ENCODE measurements at places on chromosomes 5 and 9.

GRCh38 chr5:158648631-158649030 lies 451.1 kb downstream of the EBF1 start:
- no peak for DNase-seq

- DNase-seq: no peak
These were observed 77.4 kb downstream of the CFAP77 start for GRCh38 chr9:132487351-132487791.

DNA sequence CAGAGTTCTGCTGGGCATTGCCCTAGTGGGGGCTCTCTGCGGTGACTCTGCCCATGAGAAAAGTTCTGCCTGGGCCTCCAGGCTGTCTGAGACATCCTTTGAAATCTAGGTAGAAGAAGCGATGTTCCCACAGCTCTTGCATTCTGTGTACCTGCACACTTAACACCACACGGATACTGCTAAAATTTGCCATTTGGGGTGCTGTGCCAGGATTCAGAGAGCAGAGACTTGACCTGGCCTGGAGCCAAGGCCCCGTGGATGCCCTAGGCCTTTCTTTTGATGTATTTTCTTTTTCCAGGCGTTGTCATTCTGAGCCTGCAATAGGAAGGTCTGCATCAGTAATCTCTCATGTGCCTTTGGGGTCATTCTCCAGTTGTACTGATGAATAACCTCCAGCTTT lies 89.3 kb upstream of the IL12B start:
- DNase-seq: no peak

DNA sequence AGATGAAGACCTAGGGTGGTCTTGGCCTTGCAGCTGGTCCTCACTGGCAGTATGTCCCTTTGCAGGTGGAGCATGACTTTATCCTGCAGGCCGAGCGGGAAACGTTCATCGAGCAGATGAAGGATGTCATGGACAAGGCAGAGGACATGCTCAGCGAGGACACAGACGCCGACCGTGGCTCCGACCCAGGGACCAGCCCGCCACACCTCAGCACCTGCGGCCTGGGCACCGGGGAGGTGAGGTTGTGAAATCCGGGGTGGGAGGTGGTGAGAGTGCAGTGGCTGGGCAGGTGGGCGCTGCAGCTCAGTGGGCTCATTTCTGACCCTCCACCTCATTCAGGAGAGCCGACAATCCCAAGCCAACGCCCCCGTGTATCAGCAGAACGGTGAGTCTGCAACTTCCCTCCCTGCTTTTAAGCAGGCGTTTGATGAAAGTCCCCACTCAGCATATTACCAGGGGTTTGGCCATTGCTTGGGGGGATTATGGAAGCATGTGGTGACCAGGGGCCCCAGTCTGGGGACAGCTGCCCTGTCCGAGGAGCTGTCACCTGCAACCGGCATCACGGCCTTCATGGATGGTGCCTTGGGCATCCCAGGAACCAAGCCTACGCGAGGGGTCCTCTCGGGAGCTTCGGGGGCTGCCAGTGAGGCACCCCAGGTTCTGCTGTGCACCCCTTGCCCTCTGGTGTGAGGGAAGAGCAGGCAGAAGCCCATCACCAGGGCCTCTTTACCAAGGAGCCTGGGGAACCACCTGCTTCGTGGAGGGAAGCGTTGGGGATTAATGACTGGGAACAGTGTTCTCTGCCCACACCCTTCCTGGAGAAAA lies 84.0 kb downstream of the WNK2 start:
- DNase-seq: no peak

GRCh38 chr9:27365707-27366376 lies 68.9 kb upstream of the EQTN start:
- no peak for DNase-seq

GRCh38 chr5:91955610-91956009 lies 572.5 kb upstream of the ARRDC3 start:
- DNase-seq: no peak

DNA sequence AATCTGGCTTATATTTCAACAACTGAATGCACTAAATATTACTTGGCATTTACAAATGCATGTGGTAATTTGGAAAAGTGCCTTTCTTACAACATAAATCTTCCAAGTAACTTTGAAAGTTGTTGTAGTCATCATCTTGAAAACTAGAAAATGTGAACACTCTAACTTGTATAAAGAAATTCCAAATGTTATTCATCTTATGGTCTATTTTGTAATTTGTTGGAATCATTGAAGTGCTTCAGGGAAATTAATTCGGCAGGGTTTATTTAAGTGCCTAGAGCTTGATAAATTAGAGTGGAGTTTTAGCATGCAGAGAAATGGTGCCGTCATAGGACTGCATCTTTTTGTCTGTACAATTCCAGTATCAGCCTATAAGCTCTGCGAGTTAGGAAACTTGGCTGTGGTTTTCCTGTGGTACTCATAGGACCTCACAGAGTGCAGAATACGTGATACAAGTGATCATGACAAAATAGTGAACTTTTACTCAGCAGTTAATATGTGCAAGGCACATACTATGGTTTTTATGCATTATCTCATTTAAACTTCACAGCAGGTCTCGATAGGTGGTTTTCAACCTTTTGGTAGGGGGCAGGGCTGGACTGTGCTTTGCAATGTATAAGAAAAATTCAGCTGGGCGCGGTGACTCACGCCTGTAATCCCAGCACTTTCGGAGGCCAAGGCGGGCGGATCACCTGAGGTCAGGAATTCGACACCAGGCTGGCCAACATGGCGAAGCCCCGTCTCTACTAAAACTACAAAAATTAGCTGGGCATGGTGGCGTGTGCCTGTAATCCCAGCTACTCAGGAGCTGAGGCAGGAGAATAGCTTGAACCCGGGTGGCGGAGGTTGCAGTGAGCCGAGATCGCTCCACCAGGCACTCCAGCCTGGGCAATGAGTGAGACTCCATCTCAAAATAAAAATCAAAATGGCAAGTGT lies 79.6 kb downstream of the RAI14 start:
- no peak for DNase-seq

- peak; percentile 44 for DNase-seq
These were observed 215.6 kb downstream of the ROR2 start for GRCh38 chr9:91734371-91734981.

DNA sequence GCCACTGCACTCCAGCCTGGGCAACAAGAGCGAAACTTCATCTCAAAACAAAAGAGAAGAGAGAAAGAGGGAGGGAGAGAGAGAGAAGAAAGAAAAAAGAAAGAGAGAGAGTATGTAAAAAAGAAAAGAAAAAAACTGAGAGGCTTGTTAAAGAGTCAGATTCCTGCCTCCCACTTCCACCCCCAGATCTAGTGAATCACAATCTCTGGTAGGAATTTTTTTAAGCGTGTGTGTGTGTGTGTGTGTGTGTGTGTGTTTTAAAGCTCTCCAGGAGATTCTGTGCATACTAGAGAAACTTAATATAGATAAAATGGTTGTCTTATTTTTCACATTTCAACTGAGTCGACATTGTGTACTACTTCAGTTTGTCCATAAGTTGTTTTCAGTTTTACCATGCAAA lies 32.0 kb downstream of the SAR1B start:
- no peak for DNase-seq

DNA sequence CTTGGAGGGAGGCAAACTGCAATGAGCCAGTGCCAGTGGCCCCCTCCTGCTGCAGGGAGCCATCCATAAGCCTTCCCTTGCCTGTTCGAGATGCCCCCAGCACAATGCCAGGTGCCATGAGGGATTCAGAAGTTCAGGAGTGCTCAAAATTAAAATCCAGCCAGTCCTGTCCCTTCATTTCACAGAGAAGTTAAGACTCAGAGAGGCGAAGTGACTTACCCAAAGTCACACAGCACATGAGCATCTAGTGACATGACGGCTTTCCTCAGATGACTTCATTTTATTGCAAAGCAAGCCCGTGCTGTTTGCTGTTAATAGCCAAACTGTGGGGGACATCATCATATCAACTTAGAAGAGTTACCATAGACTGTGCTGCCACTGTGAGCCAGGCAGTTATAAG lies 69.3 kb upstream of the SAP30L start:
- DNase-seq: no peak

GRCh38 chr9:124768334-124768733 lies 2.8 kb downstream of the NR6A1 start:
- DNase-seq: no peak

- DNase-seq: no peak
These were observed 248.6 kb downstream of the RFX3 start for GRCh38 chr9:3277200-3277599.

DNA sequence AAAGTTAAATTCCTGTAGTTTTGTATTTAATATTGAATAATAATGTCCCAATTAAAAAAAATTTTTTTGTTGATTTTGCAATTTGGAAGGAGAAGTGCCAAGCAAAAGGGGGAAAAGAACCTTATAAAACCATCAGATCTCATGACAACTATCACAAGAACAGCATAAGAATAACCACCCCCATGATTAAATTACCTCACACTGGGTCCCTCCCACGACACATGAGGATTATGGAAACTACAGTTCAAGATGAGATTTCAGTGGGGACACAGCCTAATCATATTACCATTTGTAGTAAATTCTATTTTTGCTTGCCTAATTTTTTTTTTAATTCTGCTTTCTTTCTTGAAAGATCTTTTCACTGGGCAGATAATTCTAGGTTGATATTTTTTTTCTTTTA lies 33.4 kb upstream of the FCHO2 start:
- DNase-seq: no peak

DNA sequence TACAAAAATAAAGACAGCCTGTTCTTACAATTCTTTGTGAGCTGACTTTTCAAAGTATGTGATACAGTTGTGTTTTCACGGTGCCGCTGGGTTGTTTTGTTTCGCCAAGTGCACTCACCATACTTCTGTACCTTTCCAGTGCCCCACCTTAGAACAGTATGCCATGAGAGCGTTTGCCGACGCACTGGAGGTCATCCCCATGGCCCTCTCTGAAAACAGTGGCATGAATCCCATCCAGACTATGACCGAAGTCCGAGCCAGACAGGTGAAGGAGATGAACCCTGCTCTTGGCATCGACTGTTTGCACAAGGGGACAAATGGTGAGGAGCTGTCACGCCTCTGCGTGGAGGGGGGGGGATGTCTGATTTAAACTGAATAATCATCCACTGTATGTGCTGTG lies 12.9 kb downstream of the CCT5 start:
- no peak for DNase-seq

GRCh38 chr5:122400938-122401337 lies 88.9 kb downstream of the SNCAIP start:
- DNase-seq: no peak

DNA sequence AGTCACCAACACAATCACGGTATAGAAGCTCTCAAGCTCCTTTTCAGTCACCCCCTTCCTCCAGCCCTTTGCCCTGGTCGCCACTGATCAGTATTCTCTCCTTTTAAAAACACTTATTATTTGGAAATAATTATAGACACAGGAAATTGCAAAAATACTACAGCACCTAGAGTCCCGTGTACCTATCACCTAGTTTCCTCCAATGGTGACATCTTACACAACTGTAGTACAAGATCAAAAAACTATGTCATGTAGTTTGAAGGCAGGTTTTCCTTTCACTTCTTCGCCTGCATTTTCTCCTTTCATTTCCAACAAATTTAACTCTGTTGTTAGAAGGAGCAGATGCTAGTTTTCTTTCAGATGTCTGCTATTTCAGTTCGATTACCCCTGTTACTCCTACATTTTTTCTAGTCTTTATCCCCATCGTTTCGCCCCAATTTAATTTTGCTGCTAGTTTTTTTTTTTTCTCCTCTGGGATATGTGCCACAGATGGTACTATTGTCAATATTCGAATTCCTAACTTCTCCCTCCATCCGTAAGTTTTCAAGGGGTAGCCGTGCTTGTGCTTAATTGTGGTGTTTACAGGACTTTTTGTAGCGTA lies 612 bp upstream of the ATG10 start:
- no peak for DNase-seq

GRCh38 chr5:90878081-90878480 lies 319.5 kb downstream of the ADGRV1 start:
- no peak for DNase-seq

GRCh38 chr5:54514291-54514690 lies 3.3 kb upstream of the SNX18 start:
- no peak for DNase-seq

DNA sequence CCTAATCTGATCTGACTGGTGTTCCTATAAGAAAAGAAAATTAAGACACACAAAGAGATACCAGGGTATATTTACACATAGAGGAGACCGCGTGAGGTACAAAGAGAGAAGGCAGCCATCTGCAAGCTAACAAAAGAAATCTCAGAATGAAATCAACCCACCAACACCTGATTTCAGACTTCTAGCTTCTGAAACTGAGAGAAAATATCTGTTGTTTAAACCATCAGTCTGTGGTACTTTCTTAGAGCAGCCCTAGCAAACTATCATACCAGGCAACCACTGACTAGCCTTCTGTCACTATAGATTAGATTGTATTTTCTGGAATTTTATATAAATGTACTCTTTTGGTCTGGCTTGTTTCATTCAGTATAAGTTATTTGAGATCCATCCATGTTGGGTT lies 779.3 kb upstream of the ACO1 start:
- DNase-seq: no peak

DNA sequence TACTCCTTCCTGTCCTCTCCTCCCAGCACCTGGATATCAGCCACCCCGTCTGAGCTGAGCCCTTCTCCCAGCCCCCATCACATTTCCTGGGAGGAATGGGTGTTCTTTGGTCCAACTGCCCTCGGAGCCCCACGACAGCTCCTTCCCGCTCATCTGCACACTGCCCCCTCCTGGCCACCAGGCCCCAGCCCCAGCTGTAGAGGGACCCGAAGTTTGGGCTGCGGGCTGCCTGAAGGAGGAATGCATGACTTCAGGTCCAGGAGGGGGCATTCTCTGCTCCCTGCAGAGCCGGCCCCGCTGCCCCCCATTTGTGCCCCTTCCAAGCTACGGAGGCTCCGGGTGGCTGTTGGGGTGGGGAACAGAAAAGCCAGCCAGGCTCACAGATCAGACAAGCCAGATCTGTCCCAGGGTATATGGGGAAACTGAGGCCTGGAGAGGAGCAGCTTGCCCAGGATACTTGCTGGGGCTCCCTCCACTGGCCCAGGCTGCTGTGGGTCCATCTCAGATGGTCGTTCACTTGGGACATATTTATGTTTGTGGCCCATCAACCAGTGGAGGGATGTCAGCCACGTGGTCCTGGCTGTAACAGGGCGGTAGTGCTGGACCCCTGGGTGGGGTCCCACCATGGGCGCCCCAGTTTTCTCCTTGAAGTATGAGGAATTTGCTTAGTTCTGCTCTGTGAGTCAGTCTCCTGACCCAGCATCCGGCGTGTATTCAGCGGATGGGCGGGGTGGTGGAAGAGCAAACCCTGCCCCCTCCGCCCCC lies 33.1 kb downstream of the DAB2IP start:
- DNase-seq: no peak

DNA sequence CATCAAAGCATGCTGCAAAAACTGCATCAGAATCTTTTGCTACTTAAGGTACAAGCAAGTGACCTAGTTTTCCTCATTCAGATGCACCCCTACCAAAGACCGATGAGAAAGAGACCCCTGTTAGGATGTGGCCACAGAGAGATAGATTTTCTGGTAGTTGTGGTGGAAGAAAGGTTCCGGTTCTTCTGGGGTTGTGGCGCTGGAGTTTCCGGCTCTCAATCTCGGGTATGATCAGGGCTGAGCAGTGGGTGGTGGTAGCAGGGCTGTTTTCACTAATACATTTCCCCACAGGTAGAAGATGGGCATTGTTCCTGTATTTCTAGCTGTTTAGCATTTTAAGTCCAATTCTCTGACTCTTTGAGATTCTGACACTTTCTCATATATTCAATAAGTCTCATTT lies 58.4 kb downstream of the PCSK1 start:
- DNase-seq: no peak

All from stimulated activated CD4-positive, alpha-beta T cell treated with anti-CD3 and anti-CD28 coated beads, Interleukin-1b, Interleukin-23, amount 100 ng/mL, for 1 hour (primary cell).